GF-D8 (cell line): ENCODE measurements at places on chromosomes 2 and 18.

DNA sequence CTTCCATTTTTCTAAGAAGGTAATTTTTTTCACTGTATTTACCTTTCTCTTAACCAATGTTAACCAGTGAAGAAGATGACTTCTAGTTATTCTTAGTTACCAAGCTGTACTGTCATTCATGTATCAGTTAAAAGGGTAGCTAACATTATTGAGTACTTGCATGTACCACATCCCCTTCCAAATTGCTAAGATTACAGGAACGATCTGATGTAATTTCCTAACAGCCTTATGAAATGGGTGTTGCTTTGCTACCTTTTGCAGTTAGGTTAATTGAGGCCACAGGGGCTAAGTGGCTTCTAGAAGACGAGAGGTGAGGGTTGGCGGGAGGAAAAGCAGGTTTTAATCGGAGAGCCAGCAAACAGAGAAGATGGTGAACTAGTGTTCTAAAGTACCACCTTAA is 1.8 kb upstream of the SULT6B1 start:
- DNase-seq, result peak; percentile 88

GRCh38 chr2:187615364-187615763 is 61.1 kb upstream of the TFPI start:
- no peak for DNase-seq

DNA sequence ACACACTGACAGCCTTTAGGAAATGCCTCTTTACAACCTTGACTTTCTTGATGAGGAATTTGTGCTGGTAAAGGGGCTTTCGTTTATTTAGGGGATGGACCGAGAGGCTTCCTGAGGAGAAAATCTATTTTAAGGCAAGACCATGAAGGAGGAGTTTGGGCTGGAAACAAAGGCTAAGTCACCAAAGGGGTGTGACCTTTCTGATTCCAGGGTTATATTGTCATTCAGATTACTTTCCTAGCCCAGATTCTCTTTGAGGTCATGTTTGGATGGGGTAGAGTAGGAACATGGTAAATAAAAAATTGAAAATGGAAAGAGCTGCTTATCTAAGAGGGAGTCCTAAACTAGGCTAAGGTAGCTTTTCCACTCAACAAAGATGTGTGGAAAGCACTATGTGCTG is 77.1 kb upstream of the UGP2 start:
- no peak for DNase-seq

DNA sequence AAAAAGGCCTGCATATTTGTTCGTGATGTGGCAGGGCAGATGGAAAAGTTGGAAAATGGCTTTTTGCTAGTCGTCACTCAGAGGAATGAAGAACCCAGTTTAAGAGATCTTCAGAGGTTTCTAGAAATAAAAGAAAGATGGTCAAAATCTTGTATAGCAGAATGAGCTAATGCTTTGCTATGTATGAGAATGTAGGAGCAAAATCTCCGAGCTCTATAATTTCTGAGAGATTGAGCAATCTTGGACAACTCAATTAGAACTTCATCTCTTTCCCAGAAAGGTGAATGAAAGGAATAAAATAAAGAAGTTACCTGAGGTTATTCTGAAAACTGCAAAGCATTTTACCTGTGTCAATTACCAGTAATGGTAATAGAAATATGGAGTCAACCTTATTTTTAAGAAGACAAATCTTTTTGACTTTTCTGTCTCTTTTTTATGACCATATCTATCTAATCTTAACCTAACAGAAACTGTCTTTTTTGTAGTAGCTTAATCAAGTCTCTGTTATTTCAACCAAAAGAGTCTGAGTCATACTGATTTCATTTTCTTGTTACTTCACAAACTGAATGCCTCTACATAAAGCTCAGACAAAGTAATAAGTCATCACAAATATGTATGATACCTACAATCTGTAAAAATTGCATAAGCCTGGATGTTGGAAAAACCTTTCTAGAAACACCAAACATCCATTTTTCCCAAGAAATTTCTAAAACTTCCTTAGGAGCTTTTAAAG is 32.5 kb downstream of the CCDC68 start:
- DNase-seq, result no peak

DNA sequence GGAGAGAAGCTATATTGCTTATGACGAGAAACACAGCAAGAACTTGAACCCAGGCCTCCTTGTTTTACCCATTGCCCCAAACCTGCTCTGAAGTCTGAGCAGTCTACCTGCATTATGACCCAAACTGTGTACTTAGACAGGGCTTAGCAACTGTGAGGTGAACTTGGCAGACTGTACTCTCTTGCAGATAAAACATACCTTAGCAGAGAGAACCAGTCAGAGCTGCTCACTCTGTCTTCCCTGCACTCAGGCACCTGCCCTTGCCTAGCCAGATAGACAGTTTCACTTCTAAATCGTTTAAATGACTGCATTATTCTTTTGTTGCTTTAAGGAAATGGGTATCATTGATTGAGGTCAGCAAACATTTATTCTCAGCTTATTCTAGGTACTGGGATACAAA is 20.3 kb downstream of the ITPRID2 start:
- no peak for DNase-seq
